ENCODE measurements at places on chromosomes 1 and 21. TPM values are rescaled to one million over a fixed set of nuclear protein-coding genes. Genes with fewer than 3 reads are reported as not detected.

PAQR7 gene
- 8.0 TPM for total RNA-seq

ZNHIT6 gene
- total RNA-seq, result 23.9 TPM

OR6K3 gene
- not detected for total RNA-seq

SPATA21 gene
- total RNA-seq, result not detected

ATP5IF1 gene
- total RNA-seq, result 169 TPM
